ENCODE measurements at places on chromosomes 1 and 21.
A peak's percentile ranks its signal among the peaks of the same experiment; 100 is the strongest.

GRCh38 chr1:50704126-50704525 is 255.9 kb downstream of the FAF1 start:
- no peak for DNase-seq

DNA sequence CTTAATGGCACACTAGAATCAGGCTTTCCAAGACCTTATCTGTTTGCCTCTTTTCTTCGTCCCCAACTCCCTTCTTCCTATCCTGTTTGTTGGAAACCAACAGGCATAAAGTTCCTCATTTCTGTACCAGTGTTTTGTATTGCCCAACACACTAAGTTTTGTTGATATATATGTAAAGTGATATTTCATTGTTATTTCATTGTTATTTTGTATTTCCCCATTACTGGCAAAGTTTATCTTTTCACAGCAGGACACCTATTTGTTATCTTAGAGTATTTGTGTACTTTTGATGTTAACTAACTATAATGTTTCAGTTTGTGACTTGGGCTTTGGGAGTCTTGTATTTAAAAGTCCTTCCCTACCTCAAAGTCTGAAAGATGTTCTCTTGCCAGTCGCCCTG is 27.1 kb downstream of the FAM20B start:
- DNase-seq: no peak

DNA sequence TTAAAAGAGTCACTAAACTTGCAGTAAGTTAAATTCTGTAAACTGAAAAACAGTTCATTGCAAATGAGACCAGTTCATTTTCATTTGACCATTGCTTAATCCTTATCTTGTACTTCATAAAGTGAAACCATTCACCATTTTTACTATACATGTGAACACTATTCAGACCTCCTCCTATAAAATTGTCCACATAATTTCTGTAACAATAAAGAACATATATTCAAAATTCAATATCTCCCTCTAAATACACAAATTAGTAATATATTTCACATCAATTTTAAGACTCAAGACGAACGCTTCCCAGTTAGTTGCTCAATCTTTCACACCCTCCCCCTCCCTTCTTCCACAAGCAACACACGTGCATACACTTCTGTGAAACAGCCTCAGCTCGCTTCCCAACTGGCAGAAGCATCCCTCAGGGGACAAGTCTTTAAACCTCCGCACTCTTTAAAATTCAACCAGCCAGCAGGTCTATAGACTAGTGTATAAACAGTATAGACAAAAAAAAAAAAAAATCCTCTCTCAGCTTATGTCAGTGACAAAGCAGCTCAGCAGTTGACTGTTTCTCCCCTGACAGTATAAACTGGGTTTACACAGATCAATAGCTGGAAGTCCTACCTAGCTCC is 99.6 kb downstream of the DENND1B start:
- no peak for DNase-seq

DNA sequence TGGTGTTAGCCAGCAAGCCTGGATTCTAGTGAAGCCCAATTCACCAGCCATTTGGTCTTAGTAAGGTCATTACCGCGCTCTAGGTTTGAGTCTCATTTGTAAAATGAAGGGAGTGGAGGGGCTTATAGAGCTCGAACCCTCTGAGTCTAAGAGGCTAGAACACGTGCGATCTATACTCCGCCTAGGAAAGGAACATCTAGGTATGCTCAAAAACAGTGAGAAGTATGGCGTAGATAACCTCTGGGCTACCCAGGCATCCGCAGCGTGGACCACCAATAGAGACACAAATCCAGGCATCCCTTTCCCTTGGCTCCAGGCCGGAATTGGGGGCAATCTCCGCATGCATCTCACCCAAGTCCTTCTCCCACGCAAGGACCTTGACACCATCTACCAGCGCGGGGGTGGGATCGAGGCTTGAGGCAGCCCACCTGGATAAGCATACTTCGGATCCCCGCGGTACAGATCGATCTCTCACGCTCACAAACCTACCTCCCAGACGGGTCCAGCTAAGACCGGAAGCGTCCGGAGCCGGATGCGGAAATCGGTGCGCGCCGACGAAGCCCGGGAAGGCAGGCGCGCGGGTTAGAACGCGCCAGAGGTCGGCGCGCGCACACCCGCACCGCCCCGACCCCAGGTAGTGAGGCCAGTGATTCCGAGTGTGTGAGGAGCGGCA is at the start of gene METTL25B:
METTL25B (plus strand) TSS at position 544 of the 673 bp plus-strand sequence. CDS start 636 bp downstream, outside the sequence.
- DNase-seq: peak; percentile 77

- DNase-seq: no peak
Observed at GRCh38 chr21:37210130-37210529, 57.0 kb downstream of the VPS26C start.

All from stimulated activated CD8-positive, alpha-beta memory T cell treated with anti-CD3 and anti-CD28 coated beads, Interleukin-2, amount 100 ng/mL, for 48 hours (primary cell).